T-helper 9 cell (primary cell): ENCODE measurements at places on chromosomes 3 and 15.

- no peak for DNase-seq
These were observed 171.3 kb downstream of the ITPR1 start for GRCh38 chr3:4664412-4664811.

DNA sequence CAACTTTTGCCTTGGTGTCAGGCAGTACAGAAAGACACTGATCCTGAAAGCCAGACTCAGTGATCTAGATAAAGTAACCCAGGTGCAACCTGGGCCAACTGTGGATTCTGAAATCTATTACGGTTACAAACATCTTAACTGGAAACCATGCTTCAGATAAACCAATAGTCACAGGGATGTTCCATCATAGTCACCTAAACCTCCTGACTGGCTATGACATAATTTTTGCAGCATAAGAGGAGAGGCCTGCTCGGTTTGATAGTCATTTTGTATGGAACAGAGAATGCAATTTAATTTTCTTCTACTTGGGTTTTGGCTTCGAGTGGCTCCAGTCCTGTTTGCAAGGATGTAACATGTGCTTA is 3.7 kb downstream of the SLCO3A1 start:
- no peak for DNase-seq

DNA sequence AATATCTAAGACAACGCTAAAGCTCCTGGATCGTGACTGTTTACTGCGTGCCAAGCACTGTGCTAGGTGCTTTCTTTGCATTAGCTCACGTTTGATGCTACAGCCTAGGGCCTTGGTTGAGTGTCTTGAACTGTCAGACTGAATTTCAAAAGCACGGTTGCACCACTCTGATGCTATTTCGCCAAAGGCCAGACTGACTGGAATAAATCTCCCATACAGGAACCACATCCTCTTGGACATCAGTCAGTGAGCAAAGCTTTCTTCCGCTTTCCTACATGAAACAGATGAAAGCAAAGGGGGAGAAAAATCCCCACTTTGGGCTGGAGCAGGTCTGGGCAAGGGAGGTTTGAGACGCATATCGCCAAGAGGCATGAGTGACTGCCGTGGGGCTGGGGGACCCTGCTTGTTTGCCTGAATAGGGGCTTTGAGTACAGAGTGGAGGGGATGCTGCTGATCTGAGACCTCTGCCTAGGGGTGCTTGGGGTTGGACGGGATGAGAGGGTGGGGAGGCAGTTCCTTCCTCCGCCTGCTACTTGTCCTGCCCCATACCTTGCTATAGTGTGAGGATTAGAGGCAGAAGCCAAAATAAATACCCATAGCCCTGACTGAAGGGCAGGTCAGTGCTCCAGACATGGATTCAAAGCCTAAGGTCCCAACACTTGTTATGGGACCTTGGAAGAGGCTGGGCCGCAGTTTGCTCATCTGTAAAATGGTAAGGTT is 5.3 kb downstream of the FGD5 start:
- DNase-seq, result no peak

- DNase-seq, result no peak
These were observed 421.4 kb downstream of the MECOM start for GRCh38 chr3:169241991-169242707.

- DNase-seq, result no peak
These were observed 20.8 kb upstream of the CFAP161 start for GRCh38 chr15:81113204-81113657.

GRCh38 chr3:141225939-141226338 is 5.7 kb upstream of the PXYLP1 start:
- no peak for DNase-seq

DNA sequence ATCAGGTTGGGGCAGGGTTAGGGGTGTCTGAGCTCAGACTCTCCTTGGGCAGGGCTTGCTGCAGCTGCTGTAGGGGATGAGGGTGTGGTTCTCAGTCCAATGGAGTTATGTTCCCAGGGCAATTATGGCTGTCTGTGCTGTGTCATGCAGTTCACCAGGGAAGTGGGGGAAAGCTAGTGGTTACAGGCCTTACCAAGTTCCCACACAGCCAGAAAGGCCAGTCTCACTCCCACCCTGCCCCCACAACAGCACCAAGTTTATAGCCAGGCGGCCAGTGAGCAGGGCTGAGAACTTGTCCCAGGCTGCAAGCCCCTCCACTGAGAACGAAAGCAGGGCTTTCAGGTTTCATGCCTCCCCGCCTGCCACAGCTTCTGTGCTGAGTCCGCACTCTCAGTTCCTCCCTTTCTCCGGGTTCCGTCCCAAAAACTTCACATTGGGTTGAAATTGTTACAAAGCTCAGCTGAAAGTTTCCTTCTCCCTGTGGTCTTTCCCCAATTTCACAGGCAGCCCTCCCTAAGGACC is 19.6 kb upstream of the CPOX start:
- DNase-seq, result no peak

DNA sequence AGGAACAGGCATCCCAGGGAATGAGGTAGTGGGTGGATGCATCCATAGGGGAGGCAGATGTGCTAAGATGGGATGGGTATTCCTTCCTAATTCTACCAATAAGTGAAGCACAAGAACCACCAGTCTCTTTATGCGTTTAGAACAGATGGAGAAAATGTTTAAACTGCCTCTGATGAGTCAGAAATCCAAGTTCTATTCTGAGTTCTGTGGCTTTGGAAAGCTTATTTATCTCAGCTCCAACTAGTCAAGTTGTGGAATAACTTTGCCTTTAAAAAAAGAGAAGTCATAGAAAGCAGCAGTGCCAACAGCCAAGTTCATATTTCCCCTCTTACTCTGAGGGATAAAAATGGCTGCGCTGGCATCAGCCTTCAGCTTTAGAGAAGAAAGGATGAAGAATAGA is 761.7 kb downstream of the IGSF11 start:
- DNase-seq, result no peak

DNA sequence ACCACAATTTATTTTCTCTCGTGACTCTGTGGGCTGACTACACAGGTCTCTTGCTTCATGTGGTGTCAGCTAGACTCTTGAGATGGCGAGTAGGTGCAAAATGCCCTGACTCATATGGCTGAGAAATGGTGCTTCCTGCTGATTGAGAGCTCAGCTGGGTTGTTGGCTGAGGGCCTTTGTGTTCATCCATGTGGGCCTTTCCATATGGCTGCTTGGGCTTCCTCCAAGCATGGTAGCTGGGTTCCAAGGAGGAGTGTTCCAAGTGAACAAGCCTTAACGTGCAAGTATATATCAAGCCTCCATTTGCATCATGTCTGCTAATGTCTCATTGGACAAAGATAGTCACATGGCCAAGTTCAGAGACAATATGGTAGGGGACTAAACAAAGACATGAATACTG is 164.0 kb downstream of the PDCD6IP start:
- no peak for DNase-seq

DNA sequence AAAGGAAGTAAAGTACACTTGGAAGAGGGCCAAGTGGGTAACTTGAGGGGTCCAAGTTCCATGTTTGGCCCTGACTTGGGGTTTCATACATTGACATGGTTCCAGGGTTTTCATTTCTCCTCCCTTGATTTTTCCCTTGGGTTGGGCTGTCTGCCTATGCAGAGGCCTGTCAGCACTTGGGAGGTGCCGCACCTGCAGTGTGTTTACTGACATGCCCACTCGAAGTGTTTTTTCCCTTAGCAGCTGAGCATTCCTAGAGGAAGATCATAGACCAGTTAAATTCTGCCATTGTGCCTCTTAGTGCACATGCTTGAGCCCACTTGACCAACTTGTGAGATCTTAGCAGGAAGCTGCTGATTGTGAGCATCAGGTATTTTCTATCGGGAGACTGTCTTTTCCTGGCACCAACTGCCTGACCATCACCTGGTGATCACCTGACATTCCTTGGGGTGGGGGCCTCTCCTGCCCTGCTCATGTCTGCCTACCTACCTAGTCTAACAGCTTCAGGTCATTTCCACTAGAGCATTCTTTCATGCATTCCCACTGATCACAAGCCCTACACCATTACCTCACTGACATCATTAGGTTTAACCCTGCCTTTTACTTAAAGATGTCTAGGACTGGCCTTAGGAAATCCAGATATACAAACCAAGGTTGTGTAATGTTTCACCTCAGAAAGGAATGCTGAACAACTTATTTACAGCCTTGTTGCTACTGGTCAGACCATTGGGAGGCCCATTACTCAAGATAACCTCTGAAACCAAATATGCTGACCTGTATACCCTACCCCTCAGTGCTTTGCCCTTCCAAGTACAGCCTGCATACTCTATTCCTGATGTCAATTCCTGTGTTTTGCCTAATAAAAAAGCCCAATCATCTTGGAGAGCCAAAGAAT is 68.3 kb downstream of the CD47 start:
- DNase-seq, result no peak

- no peak for DNase-seq
These were observed 74.5 kb downstream of the MB21D2 start for GRCh38 chr3:192843119-192843518.

GRCh38 chr3:7307410-7307809 is 446.5 kb downstream of the GRM7 start:
- no peak for DNase-seq

GRCh38 chr3:118618247-118619040 is 416.2 kb downstream of the IGSF11 start:
- no peak for DNase-seq

- no peak for DNase-seq
These were observed 98.0 kb downstream of the ATP10A start for GRCh38 chr15:25764980-25765735.

- DNase-seq, result no peak
These were observed 19.1 kb downstream of the ZNF710 start for GRCh38 chr15:90020021-90020735.

GRCh38 chr3:178420033-178420432 is 116.2 kb upstream of the KCNMB2 start:
- no peak for DNase-seq
